Aorta (tissue), 5 donors: ENCODE measurements at places on chromosomes 1 and 21. TPM values are rescaled to one million over a fixed set of nuclear protein-coding genes. Genes with fewer than 3 reads are reported as not detected.

The PCP4L1 gene
- 0.69 TPM for total RNA-seq

The SLAMF9 gene
- not detected for total RNA-seq

The TMEM61 gene
- total RNA-seq = 5.6 TPM

The HES5 gene
- total RNA-seq = 2.1 TPM

The WNT9A gene
- total RNA-seq = 0.94 TPM

The ENTREP3 gene
- 22.8 TPM for total RNA-seq

The OR2M7 gene
- not detected for total RNA-seq

The S100A7A gene
- total RNA-seq = not detected

DNA sequence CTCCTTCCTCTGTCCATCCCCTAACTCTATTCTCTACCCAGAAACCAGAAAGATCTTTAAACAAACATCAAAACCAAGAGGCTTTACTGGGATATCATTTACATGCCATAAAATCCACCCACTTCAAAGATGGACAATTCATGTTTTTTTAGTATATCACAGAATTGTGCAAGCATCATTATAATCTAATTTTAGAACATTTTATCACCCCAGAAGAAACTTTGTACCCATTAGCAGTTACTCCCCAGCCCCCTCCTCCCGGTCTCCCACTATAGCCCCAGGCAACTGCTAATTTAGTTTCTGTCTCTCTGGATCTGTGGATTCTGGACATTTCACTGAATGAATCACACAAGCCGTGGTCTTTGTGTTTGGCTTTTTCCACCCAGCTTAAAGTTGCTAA lies 4.8 kb upstream of the SELENON start:
- H3K4me1 ChIP-seq = no peaks in the 10 kb centered on the region
- H3K27me3 ChIP-seq = no peaks in the 10 kb centered on the region
- no peaks in the 10 kb centered on the region for H3K36me3 ChIP-seq
- no peak for DNase-seq

DNA sequence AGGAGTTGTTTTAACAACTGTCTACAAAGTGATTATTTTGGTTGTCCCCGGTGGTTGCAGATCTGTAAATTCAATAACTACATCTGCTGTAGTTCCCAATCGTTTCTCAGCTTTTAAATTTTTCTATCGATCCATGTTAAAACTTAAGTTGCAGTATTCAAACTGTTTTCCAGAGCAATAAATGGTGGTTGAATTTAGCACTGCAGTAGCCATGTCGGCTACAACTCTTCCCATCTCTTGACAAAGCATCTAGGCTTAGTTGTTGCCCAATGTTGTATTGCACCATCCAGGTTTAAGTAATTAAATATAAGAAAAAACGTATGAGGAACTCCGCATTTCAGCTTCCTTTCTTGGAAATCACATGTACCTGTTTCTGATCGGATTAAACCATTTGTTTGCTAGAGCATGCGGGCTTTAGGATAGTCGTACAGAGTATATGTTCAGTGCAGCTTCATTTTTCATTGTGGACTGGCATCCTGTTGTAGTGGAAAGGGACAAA lies 996 bp downstream of the CNIH4 start:
- H3K27me3 ChIP-seq = no peaks in the 10 kb centered on the region
- H3K4me1 ChIP-seq = no peaks in the 10 kb centered on the region
- DNase-seq = no peak
- no peaks in the 10 kb centered on the region for H3K36me3 ChIP-seq

DNA sequence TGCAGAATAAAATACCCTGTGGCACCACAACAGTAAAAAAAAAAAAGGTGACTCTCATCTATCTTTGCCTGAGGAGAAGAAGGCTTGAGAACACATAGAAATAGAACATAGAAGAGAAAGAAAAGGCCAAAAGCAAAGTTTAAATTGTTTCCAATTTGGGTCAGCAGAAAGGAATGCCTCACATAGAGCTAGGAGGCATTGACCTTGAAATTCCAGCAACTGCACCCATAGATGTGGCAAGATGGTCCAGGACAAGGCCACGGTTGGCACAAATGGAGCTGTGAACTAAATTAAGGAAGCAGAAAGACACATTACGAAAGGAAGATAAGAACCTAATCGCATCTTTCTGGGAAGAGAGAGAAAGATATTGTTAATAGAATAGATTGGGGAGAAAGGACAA lies 588.3 kb downstream of the LMO4 start:
- H3K4me3 ChIP-seq = no peak overlapping the region
- H3K4me1 ChIP-seq = peaks cover 10% of the 10 kb centered on the region
- H3K27ac ChIP-seq = peak overlapping the region; percentile 63
- H3K36me3 ChIP-seq = no peaks in the 10 kb centered on the region
- no peak for DNase-seq
- H3K27me3 ChIP-seq = no peaks in the 10 kb centered on the region

- no peak overlapping the region for H3K4me3 ChIP-seq
- H3K36me3 ChIP-seq = no peaks in the 10 kb centered on the region
- H3K27me3 ChIP-seq = no peaks in the 10 kb centered on the region
- DNase-seq = peak; percentile 84
- no peaks in the 10 kb centered on the region for H3K4me1 ChIP-seq
Observed at GRCh38 chr1:19811206-19811851, 3.8 kb downstream of the RNF186 start.

DNA sequence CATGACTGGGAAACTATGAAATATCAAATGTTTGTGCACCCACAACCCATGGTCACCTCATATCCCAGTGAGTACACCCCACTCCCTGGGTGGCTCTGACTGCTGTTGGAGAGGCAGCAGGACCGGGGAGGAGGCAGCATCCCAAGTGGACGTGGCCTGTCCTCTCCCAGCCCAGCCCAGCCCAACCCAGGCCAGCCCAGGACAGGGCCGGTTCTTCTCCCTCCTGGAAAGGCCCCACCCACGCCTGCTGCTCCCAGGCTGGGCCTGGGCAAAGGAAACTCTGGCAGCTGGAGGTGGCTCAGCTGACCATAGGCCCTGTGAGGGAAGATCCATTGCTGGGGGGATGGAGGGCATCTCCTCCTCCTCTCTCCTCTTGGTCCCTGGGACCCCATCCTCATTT lies 19.1 kb downstream of the MATN1 start:
- no peaks in the 10 kb centered on the region for H3K27me3 ChIP-seq
- H3K27ac ChIP-seq = no peak overlapping the region
- no peaks in the 10 kb centered on the region for H3K36me3 ChIP-seq
- no peak for DNase-seq

DNA sequence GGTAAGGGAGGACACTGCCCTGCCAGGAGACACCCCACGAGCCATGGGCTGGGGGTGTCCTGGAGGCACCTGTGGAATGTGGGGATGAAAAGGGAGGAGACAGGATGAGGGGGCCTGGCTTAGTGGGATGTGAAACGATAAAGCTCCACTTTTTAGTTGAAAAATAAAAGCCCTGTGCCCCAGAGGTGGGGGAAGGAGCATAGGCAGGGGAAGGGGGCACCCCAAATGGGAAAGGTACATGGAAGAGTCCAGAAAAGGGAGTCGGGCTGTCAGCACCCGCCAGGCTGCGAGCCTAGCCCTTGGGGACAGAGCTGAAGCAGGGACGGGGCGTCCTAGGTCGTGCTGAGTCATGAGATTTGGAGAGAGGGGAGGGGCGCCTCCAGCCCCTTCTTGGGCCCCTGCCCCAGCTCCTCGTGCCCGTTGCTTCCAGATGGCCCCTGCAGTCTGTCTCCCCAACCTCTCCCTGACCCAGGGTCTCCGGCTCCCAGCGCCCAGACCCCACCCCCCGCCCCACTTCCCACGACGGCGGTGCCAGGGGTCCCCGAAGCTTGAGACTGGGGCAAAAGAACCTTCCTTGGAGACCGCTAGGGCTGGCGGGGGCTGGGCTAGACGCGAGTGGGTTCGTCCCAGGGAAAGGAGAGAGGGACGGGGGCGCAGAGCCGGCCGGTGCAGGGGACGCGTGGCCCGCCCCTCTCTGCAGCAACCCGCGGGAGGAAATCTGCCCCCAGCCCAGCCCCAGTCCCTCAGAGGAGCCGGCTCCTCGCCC lies 795 bp downstream of the SYT2 start:
- H3K4me1 ChIP-seq = no peaks in the 10 kb centered on the region
- H3K36me3 ChIP-seq = no peaks in the 10 kb centered on the region
- no peak overlapping the region for H3K4me3 ChIP-seq
- no peaks in the 10 kb centered on the region for H3K27me3 ChIP-seq
- no peak for DNase-seq

- no peak overlapping the region for H3K27ac ChIP-seq
- no peak overlapping the region for H3K4me3 ChIP-seq
Observed at GRCh38 chr1:153773096-153773921, 1.9 kb upstream of the SLC27A3 start.

GRCh38 chr1:178011465-178011828 lies 41.6 kb upstream of the SEC16B start:
- no peaks in the 10 kb centered on the region for H3K4me1 ChIP-seq
- no peak overlapping the region for H3K4me3 ChIP-seq
- H3K36me3 ChIP-seq = peaks cover 2% of the 10 kb centered on the region
- no peak overlapping the region for H3K27ac ChIP-seq
- H3K27me3 ChIP-seq = no peaks in the 10 kb centered on the region
- no peak for DNase-seq

DNA sequence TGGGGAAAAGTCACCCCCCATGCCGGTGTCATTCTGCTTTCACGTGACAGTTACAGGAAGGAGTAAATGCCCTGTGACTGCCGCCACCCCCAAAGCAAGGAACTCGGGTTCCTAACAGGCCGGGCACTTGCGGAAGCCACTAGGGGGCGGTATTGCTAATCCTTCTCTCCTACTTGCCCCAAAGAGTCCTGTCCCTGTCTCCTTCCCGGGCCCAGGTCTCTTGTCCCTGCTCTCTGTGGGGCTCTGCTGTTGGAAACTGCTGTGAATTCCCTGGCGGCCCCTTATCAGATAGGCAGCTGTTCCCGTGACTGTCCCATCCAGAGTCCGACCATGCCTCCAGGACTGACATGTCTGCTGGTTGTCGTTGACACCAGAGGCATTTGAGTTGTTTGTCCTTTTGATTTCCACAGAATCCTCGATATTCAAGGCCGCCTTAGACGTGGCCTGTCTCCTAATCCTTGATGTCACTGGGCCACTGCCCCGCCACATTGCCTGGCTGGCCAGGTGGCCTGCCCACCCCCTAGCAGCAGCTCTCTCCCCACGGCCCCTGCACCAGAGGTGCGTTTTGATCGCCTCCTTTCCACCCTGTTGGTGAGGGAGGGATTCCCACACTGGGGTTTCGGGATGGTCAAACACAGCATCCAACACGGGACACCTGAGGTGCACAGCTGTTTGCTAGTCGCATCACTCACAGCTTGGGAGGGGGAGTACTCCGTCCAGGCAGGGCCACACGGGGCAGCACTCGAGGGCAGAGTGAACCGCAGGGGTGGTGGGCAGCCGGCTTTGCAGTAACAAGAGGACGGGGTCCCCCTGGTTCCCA lies 37.3 kb downstream of the CHAF1B start:
- H3K27ac ChIP-seq = no peak overlapping the region
- peak; percentile 73 for DNase-seq
- no peak overlapping the region for H3K4me3 ChIP-seq
- H3K36me3 ChIP-seq = no peaks in the 10 kb centered on the region

DNA sequence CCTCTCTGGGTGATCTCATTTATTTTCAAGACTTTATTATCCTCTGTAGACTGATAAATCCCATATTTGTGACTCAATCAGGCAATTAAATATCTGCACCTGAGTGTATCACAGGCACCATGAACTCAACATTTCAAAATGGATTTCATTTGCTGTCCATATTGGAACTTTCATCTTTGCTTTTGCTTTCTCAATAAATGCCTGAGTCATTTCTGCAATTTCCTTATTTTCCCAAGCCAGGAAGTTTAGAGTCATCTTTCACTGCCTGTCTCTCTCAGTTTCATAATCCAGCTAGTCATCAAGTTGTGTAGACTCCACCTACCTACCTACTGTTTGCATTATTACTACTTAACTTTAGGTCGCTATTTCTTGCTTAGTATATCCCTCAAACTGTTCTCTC lies 540.9 kb downstream of the LMO4 start:
- DNase-seq = no peak
- H3K27me3 ChIP-seq = no peaks in the 10 kb centered on the region
- H3K4me1 ChIP-seq = no peaks in the 10 kb centered on the region
- H3K36me3 ChIP-seq = no peaks in the 10 kb centered on the region
- no peak overlapping the region for H3K4me3 ChIP-seq

- H3K27me3 ChIP-seq = no peaks in the 10 kb centered on the region
- no peaks in the 10 kb centered on the region for H3K36me3 ChIP-seq
- no peaks in the 10 kb centered on the region for H3K4me1 ChIP-seq
- H3K4me3 ChIP-seq = no peak overlapping the region
- no peak overlapping the region for H3K27ac ChIP-seq
Observed at GRCh38 chr1:119895102-119895501, 1.2 kb downstream of the ADAM30 start.

DNA sequence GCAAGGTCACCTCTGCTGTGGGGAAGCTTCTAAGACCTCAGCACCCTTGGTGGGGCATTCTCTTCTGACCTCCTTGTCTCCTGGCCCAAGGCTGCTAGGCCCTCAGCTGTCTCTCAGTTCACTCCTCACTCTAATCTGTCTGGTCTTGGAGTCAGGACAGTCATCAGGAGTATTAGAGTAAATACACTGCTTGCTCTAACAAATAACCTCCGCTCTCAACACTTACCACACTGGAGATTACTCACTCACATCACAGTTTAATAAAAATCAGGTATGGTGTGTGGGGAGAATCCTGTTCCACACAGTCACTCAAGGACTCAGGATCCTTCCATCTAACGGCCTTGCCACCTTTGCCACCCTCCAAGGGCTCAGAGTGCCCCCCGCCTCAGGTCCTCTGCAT lies 26.6 kb upstream of the TMEM61 start:
- H3K36me3 ChIP-seq = no peaks in the 10 kb centered on the region
- H3K4me1 ChIP-seq = no peaks in the 10 kb centered on the region
- DNase-seq = no peak
- H3K27ac ChIP-seq = no peak overlapping the region
- H3K27me3 ChIP-seq = no peaks in the 10 kb centered on the region

GRCh38 chr1:145922266-145922665 lies 3.7 kb upstream of the PEX11B start:
- no peaks in the 10 kb centered on the region for H3K27me3 ChIP-seq
- H3K4me1 ChIP-seq = no peaks in the 10 kb centered on the region
- no peak overlapping the region for H3K27ac ChIP-seq
- no peak overlapping the region for H3K4me3 ChIP-seq
- no peak for DNase-seq
- no peaks in the 10 kb centered on the region for H3K36me3 ChIP-seq

- no peak for DNase-seq
- no peaks in the 10 kb centered on the region for H3K27me3 ChIP-seq
- no peak overlapping the region for H3K4me3 ChIP-seq
- no peak overlapping the region for H3K27ac ChIP-seq
- H3K36me3 ChIP-seq = no peaks in the 10 kb centered on the region
Observed at GRCh38 chr1:199041173-199041914, 402.5 kb downstream of the PTPRC start.

GRCh38 chr1:196029410-196029809 lies 578.8 kb downstream of the KCNT2 start:
- no peak for DNase-seq
- no peak overlapping the region for H3K27ac ChIP-seq
- H3K4me1 ChIP-seq = no peaks in the 10 kb centered on the region
- no peaks in the 10 kb centered on the region for H3K27me3 ChIP-seq
- no peak overlapping the region for H3K4me3 ChIP-seq
- no peaks in the 10 kb centered on the region for H3K36me3 ChIP-seq
